GM23248 (cell line): ENCODE measurements at places on chromosomes 1 and 21.

DNA sequence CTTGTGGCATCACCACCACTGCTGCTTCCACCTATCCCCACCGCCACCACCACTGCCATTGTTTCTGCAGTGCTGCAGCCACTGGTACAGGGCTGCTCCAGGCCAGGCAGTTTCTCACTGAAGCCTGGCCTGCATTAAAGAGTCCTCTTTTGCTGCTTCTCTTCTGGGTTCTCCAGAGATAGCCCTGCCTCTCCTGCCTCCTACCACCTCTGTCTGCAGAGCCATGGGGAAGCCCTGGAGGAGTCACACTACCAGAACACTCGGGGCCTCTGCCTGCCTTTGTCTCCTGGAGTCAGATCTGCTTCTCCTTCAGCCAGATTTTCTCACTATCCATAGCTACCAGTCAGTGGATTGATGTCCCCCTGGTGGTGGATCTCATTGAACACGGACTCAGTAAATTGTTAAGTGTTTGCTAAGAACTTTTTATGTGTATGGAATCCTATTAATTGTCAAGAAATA is 37.7 kb upstream of the DDAH1 start:
- peak; percentile 70 for DNase-seq

- no peak for DNase-seq
Measured at GRCh38 chr1:226989085-226989920, 49.2 kb downstream of the COQ8A start.

DNA sequence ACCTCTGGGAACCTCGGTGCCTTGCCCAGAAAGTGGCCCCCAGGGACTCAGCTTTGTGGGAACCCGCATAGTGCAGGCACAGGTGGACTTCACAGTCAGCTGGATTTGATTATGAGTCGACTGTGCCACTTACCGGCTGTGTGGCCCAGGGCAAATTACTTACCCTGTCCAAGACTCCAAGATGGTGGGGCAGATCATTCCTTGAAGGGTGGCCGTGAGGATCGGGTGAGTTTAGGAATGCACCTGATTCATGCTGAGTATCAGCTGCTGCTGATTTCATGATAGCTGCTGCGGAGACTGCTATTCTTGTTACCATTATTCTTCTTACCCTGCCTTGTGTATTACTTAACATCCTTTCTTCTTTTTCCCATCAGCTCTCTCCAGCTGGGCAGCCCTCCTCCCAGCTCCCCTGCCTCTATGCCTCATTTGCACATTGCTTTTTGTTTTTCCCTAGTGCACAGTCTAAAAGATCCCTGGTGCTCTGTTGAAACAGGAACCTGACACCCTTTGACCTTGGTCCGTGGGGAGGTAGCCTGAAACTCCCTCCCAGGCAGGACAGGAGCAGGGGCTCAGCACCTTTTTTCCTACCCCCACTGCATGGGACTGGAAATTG is 40.5 kb upstream of the FHAD1 start:
- DNase-seq = no peak

DNA sequence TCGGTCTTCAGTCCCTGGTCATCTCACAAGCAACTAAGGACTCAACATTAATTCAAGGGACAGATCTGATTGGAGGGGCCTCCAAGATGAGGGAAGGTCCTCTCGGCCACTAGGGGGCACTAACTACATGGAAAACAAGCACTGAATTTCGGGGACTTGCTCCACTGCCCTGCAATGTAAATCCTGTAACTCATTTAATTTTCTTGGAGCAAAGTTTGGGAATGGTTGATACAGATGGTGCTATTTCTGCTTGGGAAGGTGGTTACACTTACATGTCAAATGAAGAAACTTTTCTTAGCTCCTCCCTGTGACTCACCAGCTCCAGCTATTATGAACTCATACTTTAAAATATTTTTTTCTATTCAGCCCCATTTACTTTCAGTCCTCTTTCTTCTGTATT is 97.4 kb upstream of the KCNJ15 start:
- DNase-seq = peak; percentile 88

- DNase-seq = peak; percentile 89
Measured at GRCh38 chr1:79811173-79811572, 804.6 kb upstream of the ADGRL4 start.

DNA sequence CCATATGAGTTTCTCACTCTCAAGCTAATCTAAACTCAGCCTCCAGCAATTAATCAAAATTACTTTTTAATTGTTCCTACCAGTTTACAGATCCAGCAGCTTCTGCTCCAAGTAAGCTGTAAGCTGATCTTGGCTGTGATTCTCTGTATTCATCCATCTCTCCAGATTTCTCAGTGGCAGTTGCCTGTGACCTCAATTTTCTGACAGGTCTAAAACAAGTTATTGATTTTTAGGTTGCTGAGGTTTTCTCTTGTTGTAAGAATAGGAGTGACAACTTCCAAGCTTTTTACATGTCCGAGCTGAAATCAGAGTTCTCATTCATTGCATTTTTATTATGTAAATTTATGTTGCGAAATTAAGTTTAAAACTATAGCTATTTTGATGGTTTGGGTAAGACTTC is 1044.4 kb downstream of the PLA2G4A start:
- DNase-seq = no peak

GRCh38 chr1:217133958-217134856 is 411.0 kb upstream of the ESRRG start:
- DNase-seq = peak; percentile 24

DNA sequence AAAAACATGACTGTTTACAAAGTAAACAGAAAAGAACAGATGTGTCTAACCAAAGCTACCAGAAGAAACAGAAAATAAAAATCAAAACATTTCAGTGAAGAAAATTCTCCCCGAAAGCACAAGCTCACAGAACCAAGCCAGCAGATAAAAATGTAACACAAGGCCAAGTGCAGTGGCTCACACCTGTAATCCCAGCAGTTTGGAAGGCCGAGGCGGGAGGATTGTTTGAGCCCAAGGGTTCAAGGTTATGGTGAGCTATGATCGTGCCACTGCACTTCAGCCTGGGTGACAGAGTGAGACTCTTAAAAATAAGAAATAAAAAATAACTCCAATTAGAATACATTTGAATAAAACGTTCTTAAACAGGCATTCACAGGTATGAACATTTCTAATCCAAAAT is 19.1 kb upstream of the DDOST start:
- no peak for DNase-seq

GRCh38 chr21:35651196-35651595 is 409.1 kb downstream of the SETD4 start:
- DNase-seq = no peak

DNA sequence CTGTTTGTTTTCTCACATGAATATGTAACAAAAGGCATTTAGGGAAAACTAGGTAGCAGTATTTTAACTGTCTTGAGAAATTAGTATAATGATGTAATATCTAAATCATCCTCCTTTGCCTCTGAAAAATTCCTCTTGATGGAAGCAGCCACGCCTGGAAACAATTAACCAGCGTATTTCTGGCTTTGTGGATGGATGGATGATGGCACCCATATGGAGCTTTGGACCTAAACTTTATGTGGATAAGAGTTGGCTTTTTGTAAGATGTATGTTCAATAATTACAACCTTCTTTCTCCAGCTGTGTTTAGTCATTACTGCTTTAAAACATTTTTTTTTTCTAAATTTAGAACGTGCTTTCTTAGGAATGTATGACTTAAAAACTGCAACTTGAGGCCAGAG is 12.7 kb downstream of the CDCA8 start:
- DNase-seq = peak; percentile 68

DNA sequence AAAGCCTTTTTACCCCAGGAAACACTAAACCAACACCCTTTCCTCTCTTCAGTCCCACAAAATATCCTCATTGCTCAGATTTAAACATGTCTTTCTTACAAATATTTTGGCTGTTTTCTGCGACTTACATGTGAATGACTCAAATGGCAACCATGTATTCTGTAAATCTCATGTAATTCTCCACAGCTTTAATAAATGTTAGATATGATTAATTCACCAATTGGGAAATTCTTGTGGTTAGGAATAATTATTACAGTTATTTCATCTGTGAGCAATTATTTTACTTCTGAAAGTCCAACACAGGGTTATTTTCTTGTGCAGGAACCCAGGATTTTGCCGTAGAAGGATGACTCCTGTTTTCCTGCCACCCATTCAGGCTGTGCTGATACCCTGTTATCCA is 431.5 kb downstream of the LMO4 start:
- DNase-seq = peak; percentile 65

- DNase-seq = peak; percentile 81
Measured at GRCh38 chr1:153617663-153618062, 1.5 kb upstream of the S100A14 start.

DNA sequence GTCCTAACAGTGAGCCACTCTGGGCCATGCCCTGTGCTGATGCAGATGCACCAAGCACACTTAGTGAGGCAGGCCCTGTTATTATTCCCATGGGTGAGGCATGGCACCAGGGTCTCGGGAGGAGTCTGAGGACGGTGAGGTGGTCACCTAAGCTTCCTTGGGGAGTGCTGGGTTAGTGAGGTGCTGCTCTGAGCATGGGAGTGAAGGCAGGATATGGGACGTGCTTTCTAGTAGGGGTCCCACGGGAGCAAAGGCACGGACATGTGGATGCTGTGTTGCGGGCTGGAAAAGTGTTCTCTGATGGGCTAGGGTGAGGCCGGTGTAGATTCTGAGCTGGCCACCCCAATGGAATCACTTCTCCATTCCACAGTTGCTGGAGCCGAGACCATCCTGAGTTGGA is 77.5 kb upstream of the CSF3R start:
- DNase-seq = no peak

GRCh38 chr1:169363046-169363730 is 4.4 kb downstream of the NME7 start:
- DNase-seq = peak; percentile 84

GRCh38 chr1:4594286-4594991 is 60.0 kb upstream of the AJAP1 start:
- DNase-seq = no peak

DNA sequence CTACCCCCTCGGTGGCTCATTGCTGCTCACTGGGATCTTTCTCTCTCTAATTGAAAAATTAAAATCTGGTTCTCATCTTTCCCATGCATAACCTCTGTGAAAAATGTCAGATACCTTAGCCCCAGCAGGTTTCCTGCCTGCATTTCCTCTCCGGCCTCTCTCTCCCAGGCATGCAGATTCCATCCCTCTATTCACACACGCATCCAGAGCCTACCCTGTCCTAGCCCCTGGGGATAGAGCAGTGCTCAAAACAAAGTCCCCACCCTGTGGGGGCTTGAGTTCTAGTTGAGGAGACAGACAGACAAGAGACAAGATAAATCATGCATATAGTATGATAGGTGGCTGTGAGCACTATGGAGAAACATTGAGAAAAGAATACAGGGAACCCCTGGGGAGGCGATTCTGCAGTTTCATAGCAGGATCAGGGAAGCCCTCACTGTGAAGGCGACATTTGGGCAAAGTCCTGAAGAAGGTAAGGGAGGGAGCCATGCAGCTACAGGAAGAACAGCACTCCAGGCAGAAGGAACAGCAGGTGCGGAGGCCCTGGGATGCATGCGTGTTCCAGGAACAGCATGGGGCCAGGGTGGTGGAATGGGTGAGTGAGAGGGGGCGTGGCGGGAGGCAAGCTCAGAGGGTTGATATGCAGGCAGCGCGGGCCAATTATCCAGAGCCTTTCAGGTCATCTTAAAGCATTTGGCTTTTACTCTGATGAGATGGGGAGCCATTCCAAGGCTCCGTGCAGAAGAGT is 3.5 kb upstream of the BSND start:
- no peak for DNase-seq

DNA sequence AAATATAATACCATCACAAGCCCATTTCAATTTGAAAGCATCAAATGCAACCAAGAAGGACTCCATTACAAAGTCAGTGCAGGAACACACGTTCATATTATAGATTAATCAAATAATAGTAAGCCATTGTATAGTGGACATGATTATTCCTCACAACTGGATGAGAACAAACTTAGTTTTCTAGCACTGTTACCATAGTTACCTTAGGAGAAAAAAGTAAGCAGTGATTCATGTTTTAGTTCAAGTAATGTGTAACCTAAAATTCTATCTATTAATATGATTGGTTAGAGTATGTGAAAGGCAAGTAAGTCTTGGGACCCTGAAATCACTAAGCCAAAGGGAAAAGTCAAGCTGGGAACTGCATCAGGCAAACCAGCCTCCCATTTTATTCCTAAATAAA is 15.2 kb downstream of the SSX2IP start:
- peak; percentile 61 for DNase-seq

- peak; percentile 50 for DNase-seq
Measured at GRCh38 chr1:244341455-244342450, 110.0 kb downstream of the ADSS2 start.

DNA sequence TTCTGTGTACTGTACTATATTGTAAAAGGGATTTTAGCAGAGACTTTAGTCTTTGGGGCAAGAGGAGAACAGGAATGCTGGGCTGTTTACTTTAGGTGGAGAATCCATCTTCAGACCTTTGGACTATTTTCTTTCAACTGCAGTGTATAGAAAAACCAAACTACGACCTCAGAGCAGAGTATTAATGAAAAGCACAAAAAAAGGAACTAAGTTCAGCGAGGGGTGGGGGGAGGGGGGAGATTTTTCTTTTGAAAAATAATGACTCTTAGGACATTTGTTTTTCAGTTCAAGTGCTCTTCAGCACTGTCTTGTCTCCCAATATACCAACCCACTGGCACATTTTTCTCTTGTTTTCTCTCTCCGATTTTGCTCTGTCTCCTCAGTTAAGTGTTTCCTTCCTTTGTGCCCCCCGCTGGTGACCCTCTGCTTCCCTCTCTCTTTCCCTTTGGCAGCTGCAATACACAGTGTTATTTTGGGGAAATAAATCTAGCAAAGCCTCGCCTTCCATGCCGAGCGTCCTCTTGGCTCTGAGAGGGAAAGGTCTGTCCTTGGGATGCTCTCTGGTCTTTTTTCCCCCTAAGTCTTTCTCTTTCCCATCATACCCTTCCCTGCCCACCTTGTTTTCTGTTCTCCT is 44.8 kb downstream of the ACP6 start:
- DNase-seq = no peak

DNA sequence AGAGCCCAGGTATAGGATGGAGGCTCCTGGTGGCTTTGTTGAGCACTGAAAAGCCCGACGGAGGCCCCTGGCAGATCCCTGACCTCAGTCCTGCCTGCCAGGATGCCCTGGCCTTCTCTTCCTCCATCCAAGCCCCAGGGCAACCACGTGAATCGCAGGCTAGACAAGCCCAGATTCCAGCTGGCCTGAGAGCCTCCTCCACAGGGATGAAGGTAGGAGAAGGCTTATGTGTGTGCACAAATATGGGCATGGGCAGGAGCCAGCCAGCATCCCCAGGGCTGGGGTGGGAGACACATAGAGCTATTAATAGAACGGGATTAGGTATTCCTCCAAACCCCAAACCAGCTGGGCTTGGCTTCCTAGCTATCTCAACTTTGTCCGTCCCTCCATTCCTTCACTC is 4.0 kb upstream of the EXTL1 start:
- DNase-seq = peak; percentile 45

DNA sequence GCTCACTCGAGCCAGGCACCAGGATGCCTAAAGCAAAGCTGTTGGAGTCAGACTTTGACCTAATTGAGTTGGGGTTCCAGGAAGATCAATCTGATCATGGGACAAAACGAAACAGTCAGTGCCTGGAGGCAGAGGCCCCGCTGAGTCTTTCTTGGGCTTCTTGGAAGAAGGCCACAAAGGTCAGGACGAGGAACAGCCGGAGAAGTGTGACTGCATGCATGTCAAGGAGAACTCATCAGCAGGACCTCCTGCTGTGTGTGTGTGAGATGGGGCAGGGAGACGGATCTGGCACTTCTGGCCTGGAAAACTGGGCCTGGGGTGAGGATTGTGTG is 190.8 kb downstream of the CAMTA1 start:
- no peak for DNase-seq
